ENCODE measurements at places on chromosomes 16 and 17.

GRCh38 chr17:76530095-76530723 lies 7.3 kb downstream of the CYGB start:
- no peak for DNase-seq

- DNase-seq: peak; percentile 91
Observed at GRCh38 chr17:40417609-40418427, at the start of gene TOP2A. Gene TOP2A (minus strand): TSS chr17:40417896. CDS start chr17:40417791, 105 bp downstream.

GRCh38 chr17:10029129-10029528 lies 124.1 kb upstream of the RCVRN start:
- no peak for DNase-seq

- DNase-seq: no peak
Observed at GRCh38 chr17:45101883-45102811, 30.2 kb downstream of the PLCD3 start.

DNA sequence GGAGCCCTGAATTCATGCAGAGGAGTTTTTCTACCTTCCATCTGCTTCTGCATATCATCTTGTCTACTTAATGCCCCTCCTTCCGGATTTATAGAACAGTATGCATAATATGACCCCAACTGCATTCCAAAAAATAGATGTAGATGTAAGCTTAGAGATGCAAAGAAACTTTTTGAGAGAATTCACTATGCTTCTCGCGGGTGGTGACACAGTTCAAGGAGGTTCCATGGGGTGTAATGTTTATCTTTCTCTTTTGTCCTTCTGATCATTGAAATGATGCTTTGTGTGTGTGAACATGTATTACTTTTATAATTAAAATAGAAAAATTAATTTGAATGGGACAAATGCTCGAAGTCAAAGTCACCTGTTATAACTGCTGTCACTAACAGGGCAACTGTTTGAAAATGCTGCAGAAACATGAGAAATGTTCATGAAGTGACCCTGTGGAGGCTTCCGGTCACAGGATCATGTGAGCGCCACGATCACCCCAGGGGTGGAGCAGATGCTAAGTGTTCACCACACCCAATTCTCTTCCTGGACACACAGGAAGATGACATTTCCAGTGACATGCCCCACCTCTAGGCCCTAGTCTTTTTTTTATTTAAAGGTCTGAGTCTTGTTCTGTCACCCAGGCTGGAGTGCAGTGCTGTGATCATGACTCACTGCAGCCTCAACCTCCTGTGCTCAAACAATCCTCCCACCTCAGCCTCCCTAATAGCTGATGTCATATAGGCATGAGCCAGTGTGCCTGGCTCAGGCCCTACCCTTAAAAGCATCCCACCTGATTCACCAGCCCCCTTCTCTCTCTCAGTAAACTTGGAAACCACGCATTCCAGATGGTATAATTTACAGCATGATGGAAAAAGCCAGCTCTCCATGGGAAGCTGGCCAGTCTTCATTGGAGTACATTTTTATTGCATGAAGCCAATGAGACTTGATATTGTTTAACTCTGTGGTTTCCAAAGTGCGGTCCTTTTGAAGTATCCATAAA lies 21.0 kb upstream of the AGRP start:
- no peak for DNase-seq

DNA sequence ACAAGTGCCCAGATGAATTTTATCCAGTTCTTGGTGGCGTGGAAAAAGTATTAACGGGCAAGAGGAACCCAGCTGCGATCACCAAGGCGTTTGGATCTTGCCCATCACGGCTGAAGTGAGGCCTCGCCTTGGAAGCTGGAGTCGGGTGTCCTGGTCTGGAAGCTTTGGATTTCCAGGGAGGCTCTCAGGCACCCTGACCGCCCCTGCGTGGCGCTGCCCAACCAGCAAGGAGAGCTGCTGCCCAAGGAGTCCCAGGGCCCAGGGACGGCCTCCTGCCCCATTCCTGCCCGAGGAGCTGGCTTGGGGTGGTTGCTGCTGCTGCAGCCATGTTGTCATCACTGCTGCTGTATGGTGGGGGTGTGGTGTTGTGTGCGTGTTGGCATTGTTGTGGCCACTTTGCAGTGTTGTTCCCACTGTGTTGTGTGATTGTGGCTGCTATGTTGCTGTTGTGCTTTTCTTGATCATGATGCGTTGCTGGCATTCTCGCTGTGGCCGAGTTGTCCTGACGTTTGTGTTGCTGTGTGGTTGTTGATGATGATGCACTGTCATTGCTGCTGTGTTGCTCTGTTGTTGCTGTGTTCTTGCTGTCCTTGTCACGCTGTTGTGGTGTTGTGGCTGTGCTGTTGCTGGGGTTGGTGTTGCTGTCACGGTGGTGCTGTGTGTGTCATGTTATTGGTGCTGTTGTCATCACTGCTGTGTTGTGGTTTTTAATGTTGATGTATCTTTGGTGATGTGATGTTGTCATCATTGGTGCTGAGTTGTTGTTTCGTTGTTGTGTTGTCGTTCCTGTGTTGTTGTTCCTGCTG lies 318.8 kb downstream of the C16orf95 start:
- DNase-seq: no peak

GRCh38 chr17:12603566-12603965 lies 62.1 kb upstream of the MYOCD start:
- DNase-seq: no peak

GRCh38 chr16:88769617-88770460 lies 15.2 kb downstream of the PIEZO1 start:
- no peak for DNase-seq

DNA sequence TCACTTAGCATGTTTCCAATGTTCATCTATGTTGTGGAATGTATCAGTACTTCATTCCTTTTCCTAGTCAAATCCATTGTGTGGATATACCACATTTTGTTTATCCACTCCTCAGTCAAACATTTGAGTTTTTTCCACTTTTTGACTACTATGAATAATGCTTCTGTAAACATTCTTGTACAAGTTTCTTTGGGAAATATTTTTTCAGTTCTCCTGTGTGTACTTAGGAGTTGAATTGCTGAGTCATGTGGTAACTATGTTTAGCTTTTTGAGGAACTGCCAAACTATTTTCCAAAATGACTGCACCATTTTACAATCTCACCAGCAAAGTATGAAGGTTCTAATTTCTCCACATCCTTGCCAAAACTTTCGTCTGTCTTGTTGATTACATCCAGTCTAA lies 223.7 kb upstream of the AXIN2 start:
- DNase-seq: no peak

- DNase-seq: no peak
Observed at GRCh38 chr17:27494192-27495091, 38.2 kb downstream of the KSR1 start.

DNA sequence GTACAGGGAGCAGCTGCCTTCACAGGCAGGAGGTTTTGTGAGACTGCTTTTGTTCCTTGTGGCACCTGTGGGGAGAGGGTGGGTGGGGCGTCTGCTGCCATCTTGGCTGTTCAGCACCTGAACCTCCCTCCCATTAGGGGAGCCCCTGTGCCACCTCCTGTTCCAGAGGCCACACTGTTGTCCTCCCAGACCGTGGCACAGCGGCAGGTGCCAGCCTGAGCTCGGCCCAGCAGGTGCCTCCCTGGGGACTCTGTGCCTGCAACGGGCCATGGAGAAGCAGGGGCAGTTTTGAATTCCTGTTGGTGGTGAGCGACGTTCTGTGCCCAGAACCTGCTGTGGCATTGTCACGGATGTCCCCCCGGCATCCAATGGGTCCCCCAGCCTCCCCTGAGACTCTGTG lies 9.9 kb downstream of the LGALS3BP start:
- no peak for DNase-seq

DNA sequence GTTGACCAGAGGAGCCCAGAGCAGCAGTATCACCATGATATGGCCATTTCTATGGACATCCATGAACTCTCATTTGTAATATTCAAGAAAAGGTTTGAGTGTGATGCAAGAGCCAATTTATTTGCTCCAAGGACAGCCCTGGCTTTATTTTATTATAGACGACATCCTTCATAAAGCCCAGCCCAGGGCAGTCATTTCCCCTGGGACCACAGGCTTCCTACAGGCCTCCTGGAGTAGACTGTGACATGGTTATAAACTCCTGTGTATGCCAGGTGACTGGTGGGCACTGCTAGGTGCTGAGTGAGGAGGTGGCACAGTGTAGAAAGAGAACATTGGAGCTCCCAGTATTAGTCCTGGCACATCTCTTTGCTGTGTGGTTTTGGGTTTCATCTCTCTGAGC lies 120.9 kb downstream of the UTP18 start:
- no peak for DNase-seq

Measured in activated CD4-positive, alpha-beta T cell treated with anti-CD3 and anti-CD28 coated beads for 1 hour (primary cell).